ENCODE measurements at places on chromosomes 12 and 14.
A peak's percentile ranks its signal among the peaks of the same experiment; 100 is the strongest.

GRCh38 chr14:104476437-104476836 is 103.1 kb upstream of the C14orf180 start:
- no peak for DNase-seq

GRCh38 chr12:639566-639965 is 23.7 kb downstream of the NINJ2 start:
- DNase-seq = no peak

DNA sequence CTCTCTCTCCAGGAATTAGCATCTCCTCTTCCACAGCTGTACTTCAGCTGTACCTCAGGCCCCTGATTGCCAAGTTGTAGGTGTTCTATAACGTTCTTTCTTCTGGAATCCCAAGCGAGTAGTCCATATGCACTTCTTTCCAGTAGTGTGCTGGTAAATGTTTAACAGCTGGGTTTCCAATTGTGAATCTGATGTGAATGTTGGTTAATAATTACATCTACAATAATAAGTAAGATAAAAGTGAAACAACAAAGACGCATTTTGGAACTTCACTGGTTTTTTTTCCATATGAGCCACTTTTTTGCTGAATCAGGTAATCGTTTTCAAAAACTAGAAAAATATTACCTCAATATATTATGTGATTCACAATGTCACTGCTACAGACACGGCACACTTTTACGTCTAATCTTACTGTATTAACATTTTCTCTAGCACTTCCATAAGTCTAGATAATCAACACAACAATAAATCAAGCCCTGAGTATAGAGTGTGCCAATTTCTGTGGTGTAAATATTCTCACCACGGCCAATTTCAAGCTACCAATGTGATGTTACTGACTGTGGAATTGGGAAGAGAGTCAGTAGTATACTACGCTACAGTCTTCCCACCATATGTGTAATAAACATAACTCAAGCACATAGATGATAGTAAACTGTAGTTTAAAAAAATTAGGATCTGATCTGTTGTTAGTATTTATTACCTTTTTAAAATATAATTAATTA is 113.0 kb downstream of the ZFP36L1 start:
- DNase-seq = no peak

DNA sequence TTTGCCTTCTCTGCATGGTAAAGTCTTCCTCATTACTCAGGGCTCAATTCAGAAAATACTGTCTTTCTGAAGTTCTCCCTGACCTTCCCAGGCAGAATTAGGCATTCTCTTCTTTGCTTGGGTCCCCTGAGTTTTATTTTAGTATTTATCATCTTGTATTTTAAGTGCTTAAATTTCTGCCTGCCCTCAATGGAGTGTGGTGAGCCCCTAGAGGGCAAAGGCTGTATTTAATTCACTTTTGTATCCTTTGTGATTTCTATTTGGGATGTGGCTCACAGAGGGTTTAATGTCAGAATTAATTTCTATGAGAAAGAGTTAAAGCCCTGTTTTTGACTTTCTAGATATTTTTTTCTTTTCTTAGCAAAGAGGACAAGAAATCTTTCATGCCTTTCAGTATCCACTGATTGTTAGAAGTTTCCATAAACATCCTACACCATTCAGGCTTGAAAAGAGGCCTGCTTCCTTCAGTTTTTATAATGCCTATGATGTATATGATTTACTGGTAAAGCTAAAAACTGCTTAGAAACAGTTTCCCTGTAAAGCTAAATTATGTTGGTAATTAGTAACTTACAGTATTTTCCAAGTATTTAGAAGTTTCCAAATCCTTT is 55.6 kb upstream of the PTPRB start:
- no peak for DNase-seq

DNA sequence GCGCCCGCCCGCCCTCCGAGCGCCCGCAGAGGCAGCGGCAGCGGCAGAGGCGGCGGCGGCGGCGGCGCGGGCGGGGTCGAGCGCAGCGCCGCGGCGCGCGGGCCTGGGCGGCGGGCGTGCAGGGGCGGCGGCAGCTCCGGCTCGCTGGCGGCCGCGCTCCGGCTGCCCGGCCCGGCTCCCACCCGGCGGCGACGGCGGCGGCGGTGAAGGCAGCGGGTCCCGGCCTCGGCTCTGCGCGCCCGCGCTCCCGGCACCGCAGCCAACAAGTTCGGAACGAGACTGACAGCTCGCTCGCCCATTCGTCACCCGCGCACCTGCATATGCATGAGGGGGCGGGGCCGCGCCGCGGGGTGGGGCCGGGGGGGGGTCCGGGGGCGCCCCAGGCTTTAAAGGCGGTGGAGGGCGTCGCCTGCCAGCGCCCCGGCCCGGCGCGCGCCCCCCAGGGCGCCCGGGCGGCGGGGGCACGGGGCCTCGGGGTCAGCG is at the start of gene JAG2:
Gene JAG2 (minus strand): TSS at position 281 of the 483 bp plus-strand sequence. CDS start 356 bp downstream, outside the sequence.
- peak; percentile 65 for DNase-seq
